Activated CD8-positive, alpha-beta memory T cell treated with anti-CD3 and anti-CD28 coated beads for 48 hours (primary cell): ENCODE measurements at places on chromosomes 5 and 9.

DNA sequence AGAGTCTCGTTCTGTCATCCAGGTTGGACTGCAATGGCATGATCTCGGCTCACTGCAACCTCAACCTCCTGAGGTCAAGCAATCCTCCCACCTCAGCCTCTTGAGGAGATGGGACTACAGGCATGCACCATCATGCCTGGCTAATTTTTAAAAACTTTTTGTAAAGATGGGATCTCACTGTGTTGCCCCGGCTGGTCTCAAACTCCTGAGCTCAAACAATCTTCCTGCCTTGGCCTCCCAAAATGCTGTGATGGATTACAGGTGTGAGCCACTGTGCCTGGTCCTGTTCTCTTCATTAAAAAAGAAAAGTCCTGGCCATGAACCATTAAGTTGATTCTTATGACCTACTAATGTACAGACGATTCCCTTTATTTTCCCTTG lies 54.7 kb downstream of the ERAP1 start:
- no peak for DNase-seq

- no peak for DNase-seq
These were observed 69.8 kb downstream of the ASTN2 start for GRCh38 chr9:117344892-117345660.

DNA sequence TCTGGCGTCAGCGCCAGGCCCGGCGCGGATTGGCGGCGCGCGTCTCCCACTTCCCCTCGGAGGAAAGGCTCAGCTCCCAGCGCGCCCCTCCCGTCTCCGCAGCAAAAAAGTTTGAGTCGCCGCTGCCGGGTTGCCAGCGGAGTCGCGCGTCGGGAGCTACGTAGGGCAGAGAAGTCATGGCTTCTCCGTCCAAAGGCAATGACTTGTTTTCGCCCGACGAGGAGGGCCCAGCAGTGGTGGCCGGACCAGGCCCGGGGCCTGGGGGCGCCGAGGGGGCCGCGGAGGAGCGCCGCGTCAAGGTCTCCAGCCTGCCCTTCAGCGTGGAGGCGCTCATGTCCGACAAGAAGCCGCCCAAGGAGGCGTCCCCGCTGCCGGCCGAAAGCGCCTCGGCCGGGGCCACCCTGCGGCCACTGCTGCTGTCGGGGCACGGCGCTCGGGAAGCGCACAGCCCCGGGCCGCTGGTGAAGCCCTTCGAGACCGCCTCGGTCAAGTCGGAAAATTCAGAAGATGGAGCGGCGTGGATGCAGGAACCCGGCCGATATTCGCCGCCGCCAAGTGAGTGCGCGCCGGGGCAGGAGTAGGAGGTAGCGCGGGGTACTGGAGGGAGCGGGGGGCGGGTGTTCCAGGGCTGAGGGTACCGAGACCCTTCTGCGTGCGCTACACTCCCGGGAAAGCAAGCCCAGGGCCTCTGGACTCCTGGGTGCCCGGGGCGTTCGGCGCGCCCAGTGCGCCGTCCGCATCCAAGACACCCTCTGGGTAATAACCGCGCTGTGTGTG lies at the start of gene MSX2:
MSX2 (plus strand) TSS at position 99 of the 777 bp plus-strand sequence; CDS start at position 177, 78 bp downstream.
- no peak for DNase-seq

DNA sequence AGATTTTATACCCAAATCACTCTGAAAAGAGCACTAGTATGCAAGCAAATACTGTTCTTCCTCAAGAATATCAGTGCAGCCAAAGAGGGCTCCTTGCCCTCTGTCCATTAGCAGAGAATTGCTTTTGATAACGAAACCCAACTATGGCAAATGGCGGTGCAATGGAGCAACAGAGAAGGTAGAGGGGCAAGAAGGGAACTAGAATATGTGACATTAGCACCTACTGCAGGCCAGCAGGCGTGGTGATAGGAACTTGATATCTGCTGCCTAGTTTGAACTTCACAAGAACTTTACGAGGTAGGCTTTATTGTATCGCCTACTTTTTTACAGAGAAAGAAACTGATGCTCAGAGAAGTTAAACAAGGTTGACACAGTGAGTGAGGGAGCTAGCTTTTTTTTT lies 66.1 kb downstream of the APBA1 start:
- DNase-seq: no peak

DNA sequence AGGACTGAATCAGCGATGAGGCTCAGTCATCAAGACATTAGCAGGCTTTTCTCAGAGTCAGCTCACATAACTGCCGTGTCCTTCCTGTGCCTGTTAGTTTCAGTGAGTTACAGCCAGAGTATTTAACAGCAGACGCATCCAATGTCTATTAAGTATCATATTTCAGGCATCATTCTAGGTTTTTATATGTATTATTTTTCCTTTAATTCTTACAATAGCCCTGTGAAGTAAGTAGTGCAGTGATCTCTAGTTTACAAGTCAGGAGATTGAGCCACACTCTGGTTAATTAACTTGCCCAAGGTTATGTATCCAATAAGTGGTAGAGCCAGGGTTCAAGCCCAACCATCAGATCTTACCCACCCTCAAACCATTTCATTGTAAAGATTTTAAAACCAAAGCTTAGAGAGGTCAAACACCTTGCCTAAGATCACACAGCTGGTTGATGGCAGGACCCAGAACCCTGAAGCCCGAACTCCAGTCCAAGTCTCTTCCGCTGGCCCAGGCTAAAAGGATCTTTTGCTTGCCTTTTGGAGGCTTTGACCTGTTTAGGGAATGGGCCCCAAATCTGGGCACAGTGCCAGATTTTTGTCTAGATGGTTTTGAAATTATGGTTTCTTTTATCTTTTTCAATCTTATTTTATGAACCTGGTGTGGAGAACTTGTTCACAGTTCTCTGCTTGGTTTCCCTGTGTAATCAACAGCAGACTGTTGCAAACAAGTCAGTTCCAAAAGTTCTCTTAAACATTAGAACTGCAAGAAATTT lies 261.2 kb upstream of the CLINT1 start:
- no peak for DNase-seq
